ENCODE measurements at places on chromosomes 1 and 21. TPM values are rescaled to one million over a fixed set of nuclear protein-coding genes. Genes with fewer than 3 reads are reported as not detected.

The BEND5 gene
- 3.5 TPM for total RNA-seq

The LCE1F gene
- not detected for total RNA-seq

The ZFP69B gene
- total RNA-seq: 0.54 TPM

The ZYG11A gene
- total RNA-seq: not detected

DNA sequence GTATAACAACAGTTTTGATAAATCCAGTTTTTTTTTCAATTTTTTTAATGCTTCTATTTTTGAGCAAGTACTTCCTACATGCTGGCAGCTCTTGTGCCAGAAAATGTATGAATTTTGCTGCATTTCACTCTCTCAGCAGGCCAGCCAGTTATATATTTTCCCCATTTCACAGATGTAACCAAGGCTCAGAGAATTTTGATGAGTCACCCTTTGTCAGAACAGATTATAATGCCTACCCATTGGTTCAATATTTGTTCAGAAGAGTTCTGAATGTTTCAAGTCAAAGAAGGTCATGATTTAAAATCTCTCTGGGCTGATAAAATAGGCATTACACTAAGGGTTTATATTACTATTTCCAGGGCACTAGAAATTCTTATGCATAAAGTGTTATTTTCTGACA lies 452.2 kb downstream of the RWDD3 start:
- no peak overlapping the region for H3K27ac ChIP-seq
- DNase-seq: no peak
- no peaks in the 10 kb centered on the region for H3K4me1 ChIP-seq

DNA sequence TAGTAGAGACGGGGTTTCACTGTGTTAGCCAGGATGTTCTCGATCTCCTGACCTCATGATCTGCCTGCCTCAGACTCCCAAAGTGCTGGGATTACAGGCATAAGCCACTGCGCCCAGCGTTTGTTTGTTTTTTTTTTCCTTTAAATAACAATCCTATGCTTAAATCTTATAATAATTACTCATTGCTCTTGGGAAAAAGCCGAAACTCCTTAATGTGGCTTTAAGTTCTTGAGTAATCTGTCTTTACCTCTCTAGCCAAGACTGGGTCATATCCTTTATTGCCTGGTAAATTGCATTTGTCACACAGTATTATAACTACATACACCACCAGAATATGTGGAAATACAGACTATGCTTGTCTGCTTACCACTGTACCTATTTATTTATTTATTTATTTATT lies 97.1 kb downstream of the MACF1 start:
- H3K4me3 ChIP-seq: no peak overlapping the region
- H3K27me3 ChIP-seq: no peaks in the 10 kb centered on the region
- no peaks in the 10 kb centered on the region for H3K4me1 ChIP-seq
- no peak for DNase-seq
- peaks cover 98% of the 10 kb centered on the region for H3K36me3 ChIP-seq

- H3K27me3 ChIP-seq: peaks cover 9% of the 10 kb centered on the region
- peak within 1 kb of the TSS; percentile 58 for H3K4me3 ChIP-seq
- H3K27ac ChIP-seq: peak within 1 kb of the TSS; percentile 68
- H3K4me1 ChIP-seq: no peaks in the 10 kb centered on the region
- peak; percentile 57 for DNase-seq
Measured at GRCh38 chr1:79006564-79006963, at the start of gene ADGRL4. Gene ADGRL4 (minus strand): TSS chr1:79006730. CDS start chr1:79006654, 76 bp downstream.

- H3K27me3 ChIP-seq: no peaks in the 10 kb centered on the region
- no peak for DNase-seq
- H3K4me1 ChIP-seq: no peaks in the 10 kb centered on the region
- H3K4me3 ChIP-seq: no peak overlapping the region
- H3K36me3 ChIP-seq: peaks cover 59% of the 10 kb centered on the region
- no peak overlapping the region for H3K27ac ChIP-seq
Measured at GRCh38 chr1:9612162-9612845, 23.6 kb downstream of the TMEM201 start.

DNA sequence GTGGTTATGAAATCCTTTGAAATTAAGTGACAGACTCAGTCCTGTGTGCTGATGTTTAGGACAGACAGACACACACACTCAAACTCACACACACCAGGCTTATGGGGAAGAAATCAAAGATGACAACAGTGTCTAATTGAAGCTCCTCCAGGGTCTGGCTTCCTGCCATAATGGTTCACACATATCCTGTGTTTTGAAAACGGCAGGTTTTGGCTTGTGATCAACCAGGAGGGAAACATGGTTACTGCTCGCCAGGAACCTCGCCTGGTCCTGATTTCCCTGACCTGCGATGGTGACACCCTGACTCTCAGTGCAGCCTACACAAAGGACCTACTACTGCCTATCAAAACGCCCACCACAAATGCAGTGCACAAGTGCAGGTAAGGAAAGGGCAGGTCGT lies 4.6 kb downstream of the MTARC1 start:
- no peaks in the 10 kb centered on the region for H3K27me3 ChIP-seq
- peaks cover 23% of the 10 kb centered on the region for H3K4me1 ChIP-seq
- H3K4me3 ChIP-seq: no peak overlapping the region
- DNase-seq: no peak

DNA sequence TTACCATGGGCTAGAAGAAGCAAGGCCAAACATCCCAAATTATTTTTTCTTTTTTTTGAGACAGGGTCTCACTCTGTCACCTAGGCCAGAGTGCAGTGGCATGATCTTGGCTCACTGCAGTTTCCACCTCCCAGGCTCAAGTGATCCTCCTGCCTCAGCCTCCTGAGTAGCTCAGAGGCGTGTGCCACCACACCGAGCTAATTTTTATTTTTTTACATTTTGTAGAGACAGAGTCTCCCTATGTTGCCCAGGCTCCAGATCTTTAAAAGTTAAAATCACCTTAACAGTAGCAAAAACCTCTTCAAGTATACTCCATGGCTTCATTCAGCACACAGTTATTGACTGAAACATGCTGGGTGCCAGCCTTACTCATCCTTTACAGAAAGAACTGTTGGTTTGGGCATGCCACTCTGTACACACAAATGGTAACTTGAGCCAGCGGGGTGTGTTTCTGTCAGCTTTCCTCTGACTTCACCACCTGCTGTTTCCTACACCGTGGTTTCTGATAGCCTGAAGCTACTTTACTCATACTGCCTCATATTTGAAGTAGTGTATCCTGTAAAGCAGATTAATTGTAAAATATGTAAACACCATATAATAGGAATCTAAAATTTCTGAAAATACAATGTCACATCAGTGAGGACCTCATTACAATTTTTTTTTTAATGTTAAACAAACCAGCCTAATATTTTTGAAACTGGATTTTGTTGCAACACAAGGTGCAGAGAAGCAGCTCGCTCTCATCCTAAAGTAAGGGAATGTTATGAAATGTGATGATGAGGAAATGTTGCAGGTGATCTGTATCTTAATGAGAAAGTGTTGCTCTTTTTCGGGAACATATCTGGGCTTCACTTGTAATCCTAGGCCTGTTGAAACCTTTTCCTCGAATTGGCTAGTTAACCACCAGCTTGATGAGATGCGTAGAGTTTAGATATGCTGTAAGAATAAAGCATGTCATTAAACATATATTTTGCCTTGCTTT lies 113.9 kb downstream of the ATP5PO start:
- H3K27ac ChIP-seq: peak overlapping the region; percentile 57
- no peaks in the 10 kb centered on the region for H3K27me3 ChIP-seq
- no peak for DNase-seq
- no peak overlapping the region for H3K4me3 ChIP-seq

DNA sequence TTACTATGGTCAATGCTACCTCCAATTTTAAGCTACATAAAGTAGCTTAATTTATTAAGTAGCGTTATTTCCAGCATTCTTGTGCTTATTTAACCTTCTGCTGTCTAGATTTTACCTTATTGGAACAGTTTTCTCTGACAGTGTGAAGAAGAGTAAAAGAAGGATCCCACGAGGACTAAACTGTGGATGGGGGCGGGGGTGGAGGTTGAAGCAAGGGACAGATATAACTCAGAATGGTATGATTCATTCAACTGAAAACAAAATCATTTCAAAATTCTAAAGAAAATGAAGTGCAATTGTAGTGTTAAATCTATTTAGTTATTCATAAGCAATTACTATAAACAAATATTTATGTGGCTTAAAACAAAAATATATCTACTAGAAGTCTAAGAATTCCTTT lies 11.5 kb upstream of the VAV3 start:
- H3K27me3 ChIP-seq: no peaks in the 10 kb centered on the region
- H3K27ac ChIP-seq: no peak overlapping the region
- no peak overlapping the region for H3K4me3 ChIP-seq
- no peaks in the 10 kb centered on the region for H3K36me3 ChIP-seq
- no peak for DNase-seq

GRCh38 chr21:36589352-36589971 lies 109.5 kb upstream of the SIM2 start:
- no peaks in the 10 kb centered on the region for H3K27me3 ChIP-seq
- peak; percentile 45 for DNase-seq
- H3K27ac ChIP-seq: no peak overlapping the region
- H3K4me3 ChIP-seq: no peak overlapping the region

DNA sequence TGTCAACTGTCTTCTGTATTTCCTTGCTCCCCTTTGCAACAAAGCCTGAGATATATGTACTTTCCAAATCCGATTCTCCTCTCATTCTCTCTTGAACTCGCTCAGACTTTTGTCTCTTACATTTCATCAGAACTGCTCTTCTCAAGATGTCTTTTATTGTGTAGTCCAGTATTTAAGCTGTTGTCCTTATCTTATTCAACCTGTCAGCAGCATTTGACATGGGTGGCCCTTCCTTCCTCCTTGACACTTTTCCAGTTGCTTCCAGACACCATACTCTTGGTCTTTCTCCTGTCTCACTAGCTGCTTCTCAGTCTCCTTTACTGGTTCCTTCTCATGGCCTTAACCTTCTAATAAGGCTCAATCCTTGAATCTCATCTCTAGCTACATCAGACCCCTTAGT lies 47.0 kb downstream of the TSNAX start:
- no peak for DNase-seq
- no peak overlapping the region for H3K27ac ChIP-seq
- no peaks in the 10 kb centered on the region for H3K36me3 ChIP-seq

Data from psoas muscle (tissue), 8 donors.